ENCODE measurements at places on chromosomes 11 and 22. TPM values are rescaled to one million over a fixed set of nuclear protein-coding genes. Genes with fewer than 3 reads are reported as not detected.

LGALS12 gene
- total RNA-seq, result not detected

IGF2 gene
- total RNA-seq, result 65.1 TPM

APOA1 gene
- total RNA-seq, result 0.91 TPM

EHF gene
- 0.45 TPM for total RNA-seq

ST14 gene
- total RNA-seq, result 0.54 TPM

TRPM5 gene
- 0.27 TPM for total RNA-seq

PRG3 gene
- total RNA-seq, result not detected

CYP2D6 gene
- total RNA-seq, result 2.5 TPM

CHEK1 gene
- total RNA-seq, result 25.7 TPM

DSCAML1 gene
- 18.8 TPM for total RNA-seq

KLHL22 gene
- total RNA-seq, result 53.0 TPM

GRCh38 chr11:27013781-27014361 lies 20.0 kb downstream of the FIBIN start:
- no peak for DNase-seq

- DNase-seq, result peak; percentile 71
These were observed 3.2 kb upstream of the CSDC2 start for GRCh38 chr22:41557401-41558240.

DNA sequence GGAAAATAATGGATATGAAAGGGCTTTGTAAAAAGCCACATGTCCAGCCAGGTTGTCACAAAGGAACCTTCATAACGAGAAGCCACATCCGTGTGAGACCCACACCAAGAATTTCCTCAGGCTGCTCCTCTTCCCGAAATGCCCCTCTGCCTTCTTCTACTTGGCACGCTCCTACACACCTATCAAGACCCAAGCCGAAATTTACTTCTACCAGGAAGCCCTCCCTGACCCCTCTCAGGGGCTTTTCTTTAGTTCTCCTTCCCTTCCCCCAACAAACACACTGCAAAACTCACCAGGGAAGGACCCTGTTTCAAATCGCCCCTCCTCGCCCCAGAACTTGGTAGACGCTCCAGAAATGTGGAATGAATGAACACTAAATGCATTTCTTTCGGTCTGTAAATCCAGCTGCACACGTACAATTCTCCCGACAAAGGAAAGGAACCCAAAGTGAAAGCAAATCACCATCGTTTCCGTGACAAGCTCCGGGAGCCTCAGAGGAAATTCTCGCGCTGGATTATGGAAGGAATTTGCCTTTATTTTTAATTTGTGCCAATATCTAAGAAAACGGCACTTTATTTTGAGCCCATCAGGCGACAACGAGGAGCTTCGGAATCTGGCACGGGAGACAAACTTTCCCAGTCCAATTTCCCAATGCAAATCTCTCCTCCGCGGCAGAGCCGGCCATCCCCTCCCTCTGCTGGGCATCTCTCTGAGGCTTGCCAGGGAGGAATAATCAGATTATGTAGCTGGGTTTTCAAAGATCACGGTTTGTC lies 13.2 kb upstream of the SHISAL1 start:
- no peak for DNase-seq

DNA sequence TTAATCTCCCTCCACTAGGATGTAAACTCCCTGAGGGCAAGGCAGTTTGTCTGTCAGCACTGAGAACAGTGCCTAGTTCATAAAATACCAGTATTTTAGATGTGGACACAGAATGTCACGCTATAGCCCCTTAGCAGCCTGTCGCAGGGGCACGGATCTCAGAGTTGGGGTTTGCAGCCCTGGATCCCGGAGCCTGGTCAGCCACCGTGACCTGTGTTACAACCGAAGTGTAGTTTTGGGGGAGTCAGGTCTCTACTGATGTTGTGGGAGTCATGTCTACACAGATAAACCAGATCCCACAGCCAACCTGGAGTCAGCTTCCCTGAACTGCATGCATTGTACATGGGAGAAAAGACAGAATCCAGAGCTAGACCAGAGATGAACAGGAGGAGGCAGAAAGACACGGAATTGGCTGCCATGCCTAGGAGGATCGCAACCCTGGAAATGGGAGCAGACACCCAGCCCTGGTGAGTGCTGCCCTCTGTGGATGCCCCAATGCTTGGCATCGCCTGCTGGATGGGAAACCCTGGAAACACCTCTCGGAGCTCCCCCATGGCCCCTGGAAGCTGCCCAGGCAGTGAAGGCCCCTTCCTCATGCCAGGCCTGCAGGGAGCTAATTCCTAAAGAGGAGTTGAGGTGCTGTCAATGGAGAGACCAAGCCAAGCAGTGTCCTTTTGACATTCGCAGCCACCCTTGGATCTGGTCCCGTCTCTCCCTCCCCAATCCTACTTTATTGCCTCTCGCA lies 851.3 kb downstream of the TBC1D22A start:
- no peak for DNase-seq

DNA sequence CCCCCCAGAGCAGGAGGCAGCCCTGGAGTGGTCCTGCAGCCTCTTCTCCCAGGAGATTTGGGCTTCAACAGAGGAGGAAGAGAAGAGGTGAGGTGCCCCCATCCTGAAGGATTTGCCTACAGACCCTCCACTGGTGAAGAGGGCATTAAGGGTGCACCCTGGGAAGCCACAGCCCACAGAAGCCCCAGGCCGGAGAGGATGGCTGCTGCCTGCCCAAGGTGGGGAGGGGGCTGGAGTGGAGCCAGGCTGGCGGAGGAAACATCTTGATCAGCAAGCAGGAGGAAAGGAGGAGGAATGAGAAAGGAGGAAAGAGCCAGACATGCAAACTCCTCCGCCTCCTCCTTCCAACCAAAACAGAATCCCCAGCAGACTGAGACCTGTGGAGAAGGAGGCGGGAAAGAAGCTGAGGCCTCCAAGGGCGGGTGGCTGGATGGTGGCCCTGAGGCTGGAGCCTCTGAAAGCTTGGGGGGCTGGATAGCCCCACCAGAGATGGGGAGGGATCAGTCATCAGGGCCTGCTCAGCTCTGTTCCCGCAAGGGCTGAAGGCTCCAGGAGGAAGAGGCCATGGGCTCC lies 31.3 kb downstream of the ARRB1 start:
- no peak for DNase-seq

DNA sequence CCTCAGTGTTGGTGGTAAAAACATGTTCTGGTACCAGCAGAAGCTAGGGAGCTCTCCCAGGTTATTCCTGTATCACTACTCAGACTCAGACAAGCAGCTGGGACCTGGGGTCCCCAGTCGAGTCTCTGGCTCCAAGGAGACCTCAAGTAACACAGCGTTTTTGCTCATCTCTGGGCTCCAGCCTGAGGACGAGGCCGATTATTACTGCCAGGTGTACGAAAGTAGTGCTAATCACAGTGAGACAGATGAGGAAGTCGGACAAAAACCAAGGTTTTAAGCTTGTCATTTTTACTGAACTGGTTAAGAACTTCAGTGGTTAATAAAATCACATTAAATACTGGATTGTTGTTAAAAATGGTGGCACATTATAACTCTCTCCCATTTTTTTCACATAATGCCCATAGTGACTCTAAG lies 42.6 kb upstream of the VPREB1 start:
- DNase-seq, result no peak

DNA sequence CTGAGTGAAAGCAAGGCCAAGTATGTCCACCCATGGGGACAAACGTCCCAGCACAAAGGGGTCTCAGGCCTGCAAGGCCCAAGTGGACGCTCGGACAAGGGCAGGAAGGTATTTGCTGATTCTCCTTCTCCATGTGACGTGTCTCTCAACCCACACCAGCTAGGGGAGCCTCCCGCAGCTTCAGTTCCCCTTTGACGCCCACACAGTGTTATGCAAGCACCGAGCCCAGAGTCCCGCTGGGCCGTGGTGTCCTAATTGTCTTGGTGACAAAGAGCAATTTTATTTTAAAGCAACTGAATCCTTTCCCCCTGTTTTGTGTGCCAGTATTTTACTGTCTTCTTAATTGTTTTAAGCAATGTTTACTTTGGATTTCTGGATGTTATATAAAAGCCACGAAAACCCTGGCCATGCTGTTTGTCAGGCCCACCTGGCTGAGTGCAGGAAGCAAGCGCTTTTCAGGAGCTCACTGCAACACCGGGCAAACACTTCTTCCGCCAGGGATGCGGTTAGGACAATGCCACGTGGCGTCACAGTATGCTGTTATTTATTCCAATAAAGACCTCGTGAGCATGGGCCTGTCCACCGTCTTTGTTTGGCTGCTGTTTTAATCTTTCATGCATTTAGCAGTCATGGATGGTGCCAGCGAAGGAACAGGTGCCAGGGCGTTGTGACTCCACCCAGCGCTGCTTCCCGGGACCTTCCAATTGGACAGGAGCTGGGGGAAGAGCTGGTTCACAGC lies 8.2 kb upstream of the PARVG start:
- peak; percentile 20 for DNase-seq

DNA sequence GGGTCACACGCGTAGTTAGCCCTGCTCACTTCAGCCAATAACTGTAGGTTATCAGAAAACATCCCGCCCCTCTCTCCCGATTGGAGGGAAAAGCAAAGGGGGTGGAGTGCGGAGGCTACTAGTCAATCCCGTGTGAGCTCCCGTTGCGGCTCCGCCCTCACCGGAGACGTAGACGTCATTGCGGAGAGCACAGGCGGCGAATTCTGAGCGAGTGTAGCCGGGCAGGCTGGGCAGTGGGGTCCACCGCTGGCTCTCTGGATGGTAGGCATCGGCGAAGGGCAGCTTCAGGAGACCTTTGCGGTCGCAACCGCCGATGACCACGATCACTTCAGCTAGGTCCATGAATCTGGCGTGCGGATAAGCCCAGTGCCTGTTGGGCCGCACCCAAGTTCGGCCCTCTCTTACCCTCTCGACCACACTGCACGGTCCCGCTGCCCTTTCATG lies 4.7 kb downstream of the KLHL35 start:
- peak; percentile 95 for DNase-seq

GRCh38 chr22:44677871-44678555 lies 24.0 kb upstream of the PRR5 start:
- no peak for DNase-seq

GRCh38 chr11:107928767-107929507 lies 689 bp downstream of the RAB39A start:
- peak; percentile 31 for DNase-seq

- peak; percentile 77 for DNase-seq
These were observed 5.5 kb upstream of the NFAM1 start for GRCh38 chr22:42437488-42438292.

DNA sequence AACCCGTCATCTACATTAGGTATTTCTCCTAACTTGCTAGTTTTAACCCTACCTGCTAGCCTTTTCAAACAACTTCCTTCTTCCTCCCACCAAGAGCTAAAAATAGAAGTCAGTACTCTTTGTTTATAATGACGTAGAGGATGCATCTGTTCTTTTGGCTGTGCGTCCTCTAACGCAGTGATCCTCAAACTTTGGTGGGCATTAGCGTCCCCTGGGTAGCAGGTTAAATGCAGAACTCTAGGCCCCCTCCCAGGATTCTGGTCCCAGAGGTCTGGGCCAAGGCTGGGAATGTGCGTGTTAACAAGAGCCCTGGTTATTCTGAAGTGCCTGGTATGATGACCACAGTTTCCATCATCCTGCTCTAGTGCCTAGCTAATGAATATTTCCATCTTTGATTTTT lies 67.6 kb downstream of the BARX2 start:
- DNase-seq, result no peak

- DNase-seq, result no peak
These were observed 2.8 kb downstream of the LRRC51 start for GRCh38 chr11:72083414-72083813.

DNA sequence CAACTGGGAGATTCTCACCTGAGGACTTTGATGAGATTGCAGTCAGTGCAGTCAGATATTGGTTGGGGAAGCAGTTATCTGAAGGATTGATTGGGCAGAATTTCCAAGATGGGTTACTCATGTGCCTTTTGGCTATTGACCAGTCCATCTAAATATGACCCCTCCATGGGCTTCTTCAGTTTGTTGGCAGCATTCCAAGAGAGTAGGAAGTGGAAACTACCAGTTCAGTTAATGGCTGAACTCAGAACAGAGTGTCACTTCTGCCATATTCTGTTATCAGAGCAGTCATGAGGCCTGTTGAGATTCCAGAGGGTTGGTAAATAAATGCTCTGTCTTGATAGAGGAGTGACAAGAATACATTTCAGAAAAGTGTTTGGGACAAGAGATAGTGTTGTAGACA lies 71.0 kb downstream of the CYP2R1 start:
- DNase-seq, result no peak

DNA sequence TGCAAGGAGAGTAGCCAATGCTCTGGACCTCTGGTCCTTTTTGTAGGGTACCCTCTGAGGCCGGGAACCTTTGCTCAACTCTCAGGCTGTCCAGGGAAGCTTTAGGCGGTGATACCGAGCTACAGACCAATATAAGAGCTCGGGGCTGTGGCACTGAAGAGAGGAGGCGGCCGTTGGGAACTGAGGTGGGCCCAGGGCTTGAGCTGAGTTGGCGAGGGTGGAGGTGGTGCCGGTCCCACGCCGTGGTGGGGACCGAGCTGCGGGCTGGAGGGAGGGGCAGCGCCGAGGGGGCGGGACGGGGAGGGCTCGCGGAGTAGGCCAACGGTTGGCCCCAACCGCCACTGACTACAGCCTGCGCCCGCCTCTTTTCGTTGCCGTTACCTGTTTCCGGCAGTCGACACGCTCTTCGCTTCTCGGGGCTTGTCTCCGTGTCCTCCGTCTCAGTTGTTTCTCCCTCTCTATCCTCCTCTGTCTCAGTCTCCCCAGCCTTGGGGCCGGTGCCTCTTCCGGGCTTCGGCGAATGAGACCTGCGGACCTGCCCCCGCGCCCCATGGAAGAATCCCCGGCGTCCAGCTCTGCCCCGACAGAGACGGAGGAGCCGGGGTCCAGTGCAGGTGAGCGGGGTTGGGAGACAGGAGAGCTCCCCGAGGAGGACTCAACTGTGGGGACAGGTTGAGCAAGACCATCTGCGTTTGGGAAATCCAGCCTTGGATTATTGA lies at the start of gene NEU3:
Gene NEU3 (plus strand): TSS at position 393 of the 719 bp plus-strand sequence. CDS start 128 bp downstream, at position 521.
- peak; percentile 86 for DNase-seq

DNA sequence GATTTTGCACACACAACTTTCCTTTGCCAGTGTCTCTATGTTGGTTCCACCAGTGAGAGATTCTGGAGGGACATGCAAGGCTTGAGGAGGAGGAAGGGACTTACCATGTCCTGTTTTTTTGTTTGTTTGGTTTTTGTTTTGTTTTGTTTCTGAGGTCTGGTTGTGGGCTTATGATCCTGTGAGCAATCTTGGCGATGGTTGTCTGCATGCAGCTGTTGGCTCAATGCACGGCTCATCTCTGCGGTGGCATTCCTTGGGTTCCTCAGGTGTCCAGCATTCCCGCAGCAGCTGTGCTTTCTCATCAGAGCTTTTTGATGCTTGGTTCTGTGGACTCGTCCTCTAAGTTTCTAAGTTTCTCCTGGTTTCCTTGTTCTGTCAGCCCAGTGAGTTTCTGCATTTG lies 4.8 kb upstream of the NNMT start:
- DNase-seq, result no peak

- no peak for DNase-seq
These were observed 10.4 kb upstream of the EMID1 start for GRCh38 chr22:29195118-29195963.

GRCh38 chr11:82883853-82884252 lies 16.4 kb downstream of the PRCP start:
- no peak for DNase-seq
